ENCODE measurements at places on chromosomes 11 and 22.

DNA sequence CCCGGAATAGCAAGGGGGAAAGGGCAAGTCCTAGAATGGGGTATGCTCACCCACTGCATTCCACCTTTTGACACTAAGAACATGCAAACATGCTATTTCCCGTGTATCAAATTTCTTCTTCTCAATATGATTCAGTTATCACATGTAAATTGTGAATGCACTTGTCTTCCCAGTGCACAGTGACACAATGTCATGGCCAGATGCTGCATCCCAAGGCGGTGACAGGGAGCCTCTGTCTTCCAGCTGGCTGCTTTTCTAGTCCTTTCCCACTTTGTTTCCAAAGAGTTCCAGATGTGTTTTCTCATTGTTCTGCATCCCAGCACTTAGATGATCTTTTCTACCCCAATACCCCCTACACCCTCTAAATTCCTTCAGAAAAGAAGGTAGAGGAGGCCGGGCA, 12.4 kb downstream of the SLC25A18 start:
- no peak for DNase-seq

GRCh38 chr22:39021552-39022250, 774 bp downstream of the APOBEC3D start:
- no peak for DNase-seq

GRCh38 chr22:32492111-32492510, 17.5 kb downstream of the FBXO7 start:
- DNase-seq = no peak

GRCh38 chr22:43005106-43005505, 9.8 kb downstream of the PACSIN2 start:
- no peak for DNase-seq

- DNase-seq = no peak
Observed at GRCh38 chr11:129416080-129416820, 40.6 kb downstream of the BARX2 start.

- peak; percentile 94 for DNase-seq
Observed at GRCh38 chr11:1262172-1263006, 39.5 kb downstream of the MUC5B start.

GRCh38 chr11:44865866-44866272, 84.8 kb downstream of the TP53I11 start:
- DNase-seq = no peak

DNA sequence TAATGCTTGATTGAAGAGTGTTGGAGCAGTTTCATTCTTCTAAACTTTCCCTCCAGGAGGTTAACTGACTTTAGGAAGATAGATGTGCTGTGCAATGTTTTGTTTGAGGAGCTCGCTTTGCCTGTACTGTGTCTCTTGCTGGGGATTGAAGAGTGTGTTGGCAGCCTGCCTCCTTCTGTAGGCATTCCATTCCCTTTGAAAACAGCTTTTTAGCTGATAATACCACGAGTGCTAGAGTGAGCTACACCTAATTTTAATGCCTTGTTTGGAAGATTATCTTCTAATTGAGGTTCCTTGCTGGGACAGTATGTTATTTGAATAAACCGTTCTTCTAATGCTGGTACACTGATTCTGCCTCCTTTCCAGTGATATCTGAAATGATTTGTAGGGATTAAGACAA, 7.2 kb downstream of the DDX10 start:
- peak; percentile 22 for DNase-seq

- DNase-seq = no peak
Observed at GRCh38 chr22:47540011-47540410, 777.6 kb downstream of the TBC1D22A start.

GRCh38 chr22:42269432-42270175, 849 bp downstream of the TCF20 start:
- peak; percentile 13 for DNase-seq

- DNase-seq = peak; percentile 86
Observed at GRCh38 chr11:134032501-134033091, 36.3 kb upstream of the JAM3 start.

GRCh38 chr11:58923300-58923788, 15.9 kb upstream of the GLYATL1 start:
- DNase-seq = peak; percentile 62
